ENCODE measurements at places on chromosomes 13 and 19. TPM values are rescaled to one million over a fixed set of nuclear protein-coding genes. Genes with fewer than 3 reads are reported as not detected.

The TMEM259 gene
- total RNA-seq, result 144 TPM

DNA sequence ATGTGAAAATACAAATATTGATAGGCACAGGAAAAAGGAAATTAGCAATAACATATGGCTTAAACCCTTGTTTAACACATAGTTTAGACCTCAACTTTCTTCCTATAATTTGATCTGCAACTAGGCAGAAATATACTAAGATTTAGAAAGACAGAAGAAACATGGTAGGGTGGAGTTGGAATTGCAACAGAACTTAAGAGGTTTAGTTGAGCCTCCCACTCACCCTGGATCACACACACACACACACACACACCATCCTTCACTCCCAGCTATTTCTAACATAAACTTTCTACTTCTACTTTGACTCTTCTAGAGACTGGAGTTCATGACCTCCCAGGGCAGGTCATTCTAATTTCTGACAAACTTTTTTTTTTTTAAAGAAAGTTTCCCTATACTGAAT is 47.4 kb downstream of the FLT3 start:
- DNase-seq, result no peak

- peak; percentile 68 for DNase-seq
Measured at GRCh38 chr19:12985049-12985776, 10.1 kb upstream of the NFIX start.

GRCh38 chr19:6723108-6723618 is 2.7 kb upstream of the C3 start:
- peak; percentile 63 for DNase-seq

The FFAR2 gene
- 0.44 TPM for total RNA-seq

Data from left cardiac atrium (tissue), 4 donors.